Stimulated activated CD8-positive, alpha-beta memory T cell treated with anti-CD3 and anti-CD28 coated beads, Interleukin-4, amount 100 ng/mL, for 1 hour (primary cell): ENCODE measurements at places on chromosomes 6 and 20.

DNA sequence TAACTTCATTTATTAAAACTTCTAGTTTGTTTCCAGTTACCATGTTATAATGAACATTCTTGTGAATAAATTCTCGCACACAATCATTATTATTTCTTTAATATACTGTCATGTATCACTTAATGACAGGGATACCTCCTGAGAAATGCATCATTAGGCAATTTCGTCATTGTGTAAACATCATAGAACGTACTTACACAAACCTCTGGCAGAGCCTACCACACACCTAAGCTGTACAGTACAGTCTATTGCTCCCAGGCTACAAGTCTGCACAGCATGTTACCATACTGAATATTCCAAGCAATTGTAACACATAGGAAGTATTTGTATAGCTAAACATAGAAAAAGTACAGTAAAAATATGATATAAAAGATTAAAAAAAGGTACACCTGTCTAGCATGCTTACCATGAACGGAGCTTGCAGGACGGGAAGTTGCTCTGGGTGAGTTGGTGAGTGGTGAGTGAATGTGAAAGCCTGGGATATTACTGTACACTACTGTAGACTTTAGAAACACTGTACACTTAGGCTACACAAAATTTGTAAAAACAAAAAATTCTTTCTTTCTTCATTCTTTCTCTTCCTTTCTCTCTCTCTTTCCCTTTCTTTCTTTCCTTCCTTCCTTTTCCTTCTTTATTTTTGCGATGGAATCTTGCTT lies 268.2 kb upstream of the SOX4 start:
- no peak for DNase-seq

DNA sequence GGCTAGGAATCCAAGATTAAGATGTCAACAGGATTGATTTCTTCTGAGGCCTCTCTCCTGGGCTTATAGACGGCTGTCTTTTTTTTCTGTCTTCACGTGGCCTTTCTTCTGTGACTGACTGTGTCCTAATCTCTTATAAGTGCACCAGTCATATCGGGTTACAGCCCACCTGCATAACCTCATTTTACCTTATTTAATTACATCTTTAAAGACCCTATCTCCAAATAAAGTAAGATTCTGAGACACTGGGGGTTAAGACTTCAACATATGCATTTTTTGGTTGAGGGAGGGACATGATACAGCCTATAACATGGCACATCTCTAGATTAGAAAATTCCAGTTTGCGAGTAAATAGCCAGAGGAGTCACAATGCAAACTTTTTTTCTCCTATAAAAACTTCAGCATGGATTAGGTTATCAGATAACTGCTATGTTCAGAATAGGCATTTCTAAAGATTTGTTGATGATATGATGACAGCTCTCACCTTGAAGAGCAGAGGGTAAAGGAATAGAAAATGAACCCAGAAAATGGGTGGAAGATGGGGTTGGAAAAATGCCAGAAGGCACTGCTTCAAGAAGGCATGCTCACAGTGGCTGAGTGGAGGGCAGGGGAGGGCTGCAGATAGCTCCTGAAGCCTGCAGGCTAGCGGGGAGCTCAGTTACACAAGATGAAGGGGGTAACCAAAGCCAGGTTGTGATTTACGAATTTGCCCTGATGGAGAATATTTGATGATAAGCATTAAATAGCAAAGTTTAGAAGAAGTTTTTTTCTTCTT lies 8.7 kb upstream of the PDE7B start:
- no peak for DNase-seq

GRCh38 chr6:157224178-157224950 lies 99.0 kb downstream of the TMEM242 start:
- DNase-seq: no peak

DNA sequence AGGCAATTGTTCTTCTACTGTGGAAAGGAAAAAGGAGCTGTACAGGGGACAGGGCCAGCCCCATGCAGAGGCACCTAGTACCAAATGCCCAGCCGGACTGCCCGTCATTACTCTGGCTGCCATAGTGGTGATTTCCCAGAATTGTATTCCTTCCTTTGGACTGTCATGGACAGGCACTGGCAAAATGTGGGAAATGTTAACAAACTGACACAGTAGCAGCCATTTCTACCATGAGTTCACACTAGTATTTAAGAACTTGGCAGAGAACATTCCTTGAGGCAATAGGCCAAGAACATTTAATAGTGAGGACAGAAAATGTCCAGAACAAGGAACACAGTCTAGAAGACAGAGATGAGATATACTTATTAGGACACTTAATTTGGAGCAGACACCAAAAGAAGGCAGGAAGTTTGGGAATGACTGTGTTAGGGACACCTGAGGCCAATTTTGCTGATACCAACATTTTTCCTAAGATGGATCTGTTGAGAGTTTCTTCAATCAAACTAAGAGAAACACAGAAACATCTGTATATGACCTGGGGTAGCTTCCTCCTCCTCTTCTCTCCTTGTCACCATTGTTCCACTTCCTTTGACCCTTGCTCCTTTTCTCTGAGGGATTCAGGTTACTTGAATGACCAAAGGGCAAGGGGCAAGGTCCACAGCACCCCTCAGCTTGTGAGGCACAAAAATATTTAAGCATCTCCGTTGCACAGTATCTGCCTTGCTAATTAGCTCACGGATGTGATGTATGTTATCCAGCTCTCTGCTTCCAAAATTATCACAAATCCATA lies 14.9 kb downstream of the ADTRP start:
- no peak for DNase-seq

GRCh38 chr20:11182720-11183119 lies 508.9 kb upstream of the JAG1 start:
- DNase-seq: no peak

- no peak for DNase-seq
Measured at GRCh38 chr20:38665506-38666285, 58.6 kb upstream of the SLC32A1 start.

DNA sequence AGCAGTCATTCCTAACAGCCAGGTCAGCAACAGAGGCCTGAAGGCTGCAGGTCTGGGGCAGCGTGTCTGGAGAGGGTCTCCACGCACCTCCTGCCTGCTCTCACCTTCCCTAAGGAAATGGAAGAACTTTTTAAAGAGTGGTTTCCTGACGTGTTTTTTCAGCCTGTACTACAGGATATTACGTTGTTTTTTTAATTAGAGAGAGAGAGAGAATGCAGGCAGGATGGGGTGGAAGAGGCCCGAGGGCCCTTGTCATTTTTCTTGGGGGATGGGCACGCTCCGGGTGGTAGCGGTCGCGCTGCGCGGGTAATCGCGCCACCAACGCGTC lies 2.1 kb downstream of the DLL1 start:
- no peak for DNase-seq

GRCh38 chr6:30942338-30943060 lies 1.7 kb downstream of the MUCL3 start:
- DNase-seq: no peak

- no peak for DNase-seq
Measured at GRCh38 chr6:106513808-106514582, 115.3 kb downstream of the RTN4IP1 start.

DNA sequence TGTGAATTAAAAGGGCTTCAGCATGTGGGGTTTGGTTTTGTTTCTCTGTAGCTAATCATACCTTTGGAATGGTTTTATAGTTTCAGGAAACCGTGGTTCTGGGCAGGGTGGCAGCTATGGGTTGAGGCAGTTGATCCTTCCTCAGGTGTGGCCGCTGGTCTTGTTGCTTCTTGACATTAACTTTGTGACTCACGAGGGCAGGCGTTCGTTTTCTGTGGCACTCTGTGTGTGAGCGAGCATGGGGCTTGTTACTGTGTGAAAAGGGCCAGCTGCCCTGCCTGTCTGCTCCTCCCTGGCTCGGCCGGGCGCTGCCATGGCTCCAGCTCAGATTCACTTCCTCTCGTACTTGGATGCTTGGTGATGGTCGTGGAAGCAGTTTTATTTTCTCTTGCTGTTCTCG lies 16.2 kb downstream of the DNAJC5 start:
- no peak for DNase-seq

DNA sequence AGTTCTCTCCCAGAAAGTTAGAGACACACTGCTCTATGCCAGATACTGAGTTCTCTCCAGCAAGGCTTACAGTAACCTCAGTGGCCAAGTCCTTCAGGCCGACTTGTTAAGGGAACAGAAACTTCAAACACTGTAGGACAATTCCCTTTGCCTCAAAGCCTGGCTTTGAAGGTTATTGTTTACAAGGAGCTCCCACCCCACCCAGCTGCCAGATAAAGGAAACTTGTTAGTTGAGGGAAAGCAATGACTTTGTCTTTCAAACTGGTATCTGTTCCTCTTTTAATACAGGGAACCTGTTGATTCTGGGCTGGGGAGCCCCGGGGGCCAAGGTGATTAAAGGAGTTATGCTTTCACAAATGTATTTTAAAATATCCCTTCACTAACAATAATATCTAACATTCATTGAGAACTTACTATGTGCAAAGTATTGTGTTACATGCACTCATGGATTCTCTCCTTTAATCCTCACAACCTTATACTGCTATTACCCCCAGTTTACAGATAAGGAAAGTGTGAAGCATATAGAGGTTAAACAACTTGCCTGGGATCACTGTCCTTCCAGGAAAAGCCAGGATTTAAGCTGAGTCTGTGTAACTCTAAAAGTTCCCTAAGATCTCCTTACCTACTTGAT lies 27.6 kb upstream of the CDKN1A start:
- no peak for DNase-seq

DNA sequence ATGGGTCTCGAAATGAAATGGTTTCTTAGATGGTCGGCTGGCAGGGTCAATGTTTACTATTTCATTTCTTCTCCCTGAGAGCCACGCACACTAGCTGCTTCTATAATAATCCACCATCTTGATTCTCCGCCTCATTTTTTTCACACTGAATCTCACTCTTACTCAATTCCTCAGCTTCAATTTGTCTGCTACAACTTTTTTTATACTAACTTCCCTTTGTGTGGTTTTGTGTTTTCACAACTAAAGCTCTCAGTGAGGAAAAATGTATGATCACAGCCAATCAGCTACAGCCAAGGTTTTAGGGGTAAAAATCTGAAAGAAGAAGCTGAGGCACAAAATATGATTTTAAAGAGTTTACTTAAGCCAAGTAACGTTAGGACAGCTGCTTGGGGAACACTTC lies 1309.4 kb downstream of the EPHA7 start:
- DNase-seq: no peak

- no peak for DNase-seq
Measured at GRCh38 chr6:97262676-97263075, 20.3 kb downstream of the MMS22L start.

- no peak for DNase-seq
Measured at GRCh38 chr6:163212123-163212522, 202.4 kb upstream of the QKI start.

DNA sequence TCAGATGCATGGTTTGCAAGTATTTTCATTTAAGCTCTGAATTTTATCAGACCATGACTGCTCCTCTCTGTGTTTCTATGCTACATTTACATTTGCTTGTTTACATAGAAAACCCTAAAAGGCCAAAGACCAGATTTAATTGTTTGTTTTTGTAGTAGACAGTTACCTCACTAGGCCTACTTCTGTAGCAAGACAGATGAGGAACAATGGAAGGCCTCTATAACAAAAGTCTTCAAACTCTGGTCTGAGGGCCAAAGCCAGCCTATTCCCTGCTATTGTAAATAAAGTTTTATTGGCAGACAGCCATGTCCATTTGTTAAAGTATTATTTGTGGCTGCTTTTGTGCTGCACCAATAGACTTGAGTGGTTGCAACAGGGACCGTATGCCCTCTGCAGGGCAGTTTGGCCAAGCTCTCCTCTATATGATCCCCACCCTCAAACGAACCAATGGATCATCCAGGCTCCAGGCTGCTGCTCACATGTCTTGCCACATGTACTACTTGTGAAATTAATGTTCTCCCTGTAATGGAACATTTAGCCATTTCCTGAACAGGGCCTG lies 182.0 kb downstream of the DOK5 start:
- no peak for DNase-seq

DNA sequence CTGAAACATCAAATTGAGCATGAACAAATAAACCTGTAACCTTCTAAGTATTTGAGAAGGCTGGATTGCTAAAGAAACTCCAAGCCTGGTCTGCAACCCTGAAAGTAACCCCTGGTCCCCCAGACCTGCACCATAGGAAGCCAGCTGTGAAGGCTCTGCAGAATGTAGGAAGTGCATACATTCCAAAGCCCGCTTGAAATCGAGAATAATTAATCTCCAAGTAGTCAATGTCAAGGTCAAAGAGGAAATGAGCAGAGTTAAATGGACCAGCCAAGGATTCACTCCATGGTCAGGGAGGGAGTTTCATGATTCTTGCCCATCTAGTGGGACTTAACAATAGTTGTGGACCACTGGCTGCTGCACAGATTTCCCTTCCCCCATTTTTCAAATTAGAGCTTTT lies 107.6 kb upstream of the RNF24 start:
- no peak for DNase-seq

- DNase-seq: no peak
Measured at GRCh38 chr6:84033523-84034451, at the start of gene MRAP2. MRAP2 (plus strand) TSS chr6:84033772; CDS start chr6:84055319, 21,547 bp downstream.

GRCh38 chr6:90149280-90149679 lies 147.4 kb downstream of the BACH2 start:
- DNase-seq: no peak

DNA sequence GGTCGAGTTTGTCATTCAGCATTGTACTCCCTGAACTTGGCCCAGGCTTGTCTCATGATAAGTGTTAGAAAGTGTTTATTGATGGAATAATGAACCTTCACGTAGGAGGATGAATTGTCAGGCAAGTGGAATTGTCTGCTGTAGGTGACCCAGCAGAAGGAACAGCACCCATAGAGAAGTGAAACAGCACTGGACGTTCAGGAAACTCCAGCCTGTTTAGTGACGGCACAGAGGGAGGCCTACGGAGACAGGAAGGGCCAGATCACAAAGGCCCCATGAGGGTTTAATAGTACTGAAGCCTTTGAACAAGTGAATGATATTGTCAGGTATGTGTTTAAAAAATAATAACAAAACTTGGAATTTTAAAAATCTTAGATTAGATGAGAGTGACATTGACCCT lies 2.9 kb downstream of the STX11 start:
- DNase-seq: no peak

DNA sequence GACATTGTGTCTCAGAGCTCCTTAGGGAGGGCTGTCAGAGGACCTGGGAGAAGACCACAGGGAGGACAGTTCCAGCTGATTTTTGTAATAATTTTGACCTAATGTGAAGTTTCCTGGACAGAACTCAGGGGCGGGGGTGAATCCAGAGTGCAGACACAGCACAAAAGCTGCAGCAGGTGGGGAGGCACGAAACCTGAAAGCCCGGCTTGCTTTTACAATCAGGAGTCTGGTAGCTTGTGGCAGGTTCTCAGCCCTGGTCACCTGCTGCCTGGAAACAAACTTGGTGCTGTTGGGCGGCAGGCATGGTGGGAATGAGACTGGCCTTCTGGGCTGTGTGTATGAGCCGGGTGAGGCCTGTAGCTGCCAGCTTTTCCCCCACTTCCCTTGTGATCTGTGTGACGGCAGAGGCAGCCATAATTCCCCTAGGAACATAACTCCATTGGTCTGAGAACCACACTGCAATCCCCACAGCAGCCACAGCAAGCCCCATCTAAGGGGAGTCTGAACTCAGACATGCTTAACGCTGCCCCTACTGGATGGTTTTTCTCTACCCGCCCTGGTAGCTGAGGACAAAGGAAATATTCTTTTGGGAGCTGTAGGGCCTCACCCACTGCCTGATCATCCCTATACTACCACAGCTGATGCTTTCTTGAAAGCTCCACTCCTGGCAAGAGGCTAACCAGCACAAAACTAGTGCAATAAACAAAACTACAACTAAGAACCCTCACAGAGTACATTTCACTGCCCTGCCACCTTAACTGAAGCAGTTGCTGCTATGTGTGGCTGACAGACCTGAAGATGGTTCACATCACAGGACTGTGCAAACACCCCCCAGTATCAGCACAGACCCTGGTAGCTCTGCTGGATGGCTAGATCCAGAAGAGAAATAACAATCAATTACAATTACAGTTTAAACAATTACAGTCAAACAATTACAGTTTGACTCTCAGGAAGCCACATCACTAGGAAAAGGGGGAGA lies 1055.1 kb upstream of the GJE1 start:
- DNase-seq: no peak
